Placental epithelial cell (primary cell): ENCODE measurements at places on chromosomes 12 and 14. TPM values are rescaled to one million over a fixed set of nuclear protein-coding genes. Genes with fewer than 3 reads are reported as not detected.

The IL31 gene
- not detected in 2 replicates for total RNA-seq

The LRRC43 gene
- total RNA-seq: 0.22 and 1.2 TPM in 2 replicates

The KDM5A gene
- total RNA-seq: 50.0 and 61.2 TPM in 2 replicates

The TAS2R8 gene
- total RNA-seq: not detected in 2 replicates

The LIN7A gene
- 1.2 and 2.7 TPM in 2 replicates for total RNA-seq

The USP44 gene
- 0.54 TPM in 1 of 2 replicates, not detected in the other for total RNA-seq

The EMP1 gene
- total RNA-seq: 106 and 325 TPM in 2 replicates

The MMP17 gene
- total RNA-seq: 1.2 and 2.0 TPM in 2 replicates

The NRIP2 gene
- total RNA-seq: not detected in 2 replicates

The TTC9 gene
- total RNA-seq: 0.39 and 1.5 TPM in 2 replicates

The SIRT4 gene
- 0.98 and 3.5 TPM in 2 replicates for total RNA-seq

The CCT2 gene
- total RNA-seq: 173 and 259 TPM in 2 replicates

The ST8SIA1 gene
- not detected in 2 replicates for total RNA-seq

The PROX2 gene
- not detected in 2 replicates for total RNA-seq

The RIN3 gene
- total RNA-seq: 2.8 and 4.7 TPM in 2 replicates

The POMT2 gene
- total RNA-seq: 17.7 and 18.2 TPM in 2 replicates

The TMEM119 gene
- 3.5 and 47.9 TPM in 2 replicates for total RNA-seq

The KRT81 gene
- not detected in 2 replicates for total RNA-seq

The SERPINA1 gene
- under 0.01 and 0.22 TPM in 2 replicates for total RNA-seq

The KERA gene
- not detected in 2 replicates for total RNA-seq

The ZNF385A gene
- 0.79 and 2.9 TPM in 2 replicates for total RNA-seq

The MANSC4 gene
- total RNA-seq: not detected in 2 replicates

The TSPAN19 gene
- not detected in 2 replicates for total RNA-seq

The RPGRIP1 gene
- not detected in 2 replicates for total RNA-seq

The CELA1 gene
- not detected in 2 replicates for total RNA-seq

The ENDOU gene
- total RNA-seq: 1.8 and 9.8 TPM in 2 replicates

The A2M gene
- 0.39 TPM in 1 of 2 replicates, not detected in the other for total RNA-seq

The C12orf54 gene
- not detected in 2 replicates for total RNA-seq
